CD14-positive monocyte (primary cell): ENCODE measurements at places on chromosomes 11 and 22.
A peak's percentile ranks its signal among the peaks of the same experiment; 100 is the strongest.

GRCh38 chr11:83826078-83826477, 539.9 kb upstream of the CCDC90B start:
- DNase-seq, result no peak

DNA sequence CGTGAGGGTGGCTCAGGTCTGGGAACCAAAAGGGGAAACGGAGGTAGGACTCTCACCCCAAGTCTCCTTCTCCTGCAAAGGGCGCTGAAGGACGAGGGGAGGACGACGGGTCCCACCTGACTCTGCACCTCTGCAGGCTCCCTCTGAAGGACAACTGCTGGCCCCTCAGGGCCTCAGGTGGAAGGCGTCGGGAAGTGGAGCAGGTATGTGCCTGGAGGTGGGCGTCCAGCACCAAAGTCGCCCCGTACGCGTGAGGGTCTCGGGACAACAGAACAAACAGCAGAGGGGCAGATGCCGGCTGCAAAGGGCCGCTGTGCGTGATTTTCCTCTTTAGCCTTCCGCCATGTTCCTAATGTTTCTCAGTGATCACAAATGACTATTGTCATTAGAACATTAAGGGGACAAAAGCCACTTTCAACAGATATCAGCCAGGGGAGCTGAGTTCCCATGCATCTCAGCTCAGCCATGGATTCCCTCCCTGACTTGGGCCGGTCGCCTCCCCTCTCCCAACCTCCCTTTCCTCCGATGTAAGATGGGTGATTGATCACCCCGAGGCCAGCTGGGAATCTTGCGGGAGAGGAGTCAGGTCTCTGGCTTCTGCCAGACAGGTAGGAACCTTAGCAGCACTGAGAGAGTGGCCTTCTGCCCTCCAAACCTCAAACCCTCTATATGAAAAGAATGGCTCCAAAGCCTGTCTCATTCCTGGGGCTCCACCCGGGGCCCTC, 836 bp downstream of the SLC16A8 start:
- DNase-seq, result no peak

- DNase-seq, result no peak
Measured at GRCh38 chr11:62981743-62982142, 3.0 kb downstream of the SLC22A6 start.

- DNase-seq, result no peak
Measured at GRCh38 chr11:67282155-67282875, 6.8 kb upstream of the ANKRD13D start.

DNA sequence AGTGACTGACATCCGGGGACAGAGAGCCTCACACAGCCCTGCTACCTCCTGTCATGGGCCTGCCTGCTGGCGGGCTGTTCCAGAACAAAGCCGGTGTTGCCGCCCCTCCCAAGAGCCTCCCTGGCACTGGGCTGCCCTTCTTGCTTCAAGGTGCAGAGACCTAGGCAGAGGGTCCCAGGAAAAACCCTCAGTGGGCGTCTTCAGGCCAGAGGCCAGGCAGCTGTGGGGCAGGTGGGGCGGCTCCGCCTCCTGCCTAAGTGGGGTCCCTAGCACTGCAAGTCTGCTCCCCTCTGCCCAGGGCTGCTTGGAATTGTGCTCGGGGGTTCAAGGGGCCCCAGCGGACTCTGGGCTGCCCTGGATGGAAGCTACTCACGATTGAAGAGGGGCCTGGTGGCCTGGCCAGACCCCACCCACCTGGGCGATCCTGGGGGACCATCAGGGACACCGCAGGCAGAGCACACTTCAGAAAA, 20.4 kb upstream of the GNB1L start:
- DNase-seq, result no peak

DNA sequence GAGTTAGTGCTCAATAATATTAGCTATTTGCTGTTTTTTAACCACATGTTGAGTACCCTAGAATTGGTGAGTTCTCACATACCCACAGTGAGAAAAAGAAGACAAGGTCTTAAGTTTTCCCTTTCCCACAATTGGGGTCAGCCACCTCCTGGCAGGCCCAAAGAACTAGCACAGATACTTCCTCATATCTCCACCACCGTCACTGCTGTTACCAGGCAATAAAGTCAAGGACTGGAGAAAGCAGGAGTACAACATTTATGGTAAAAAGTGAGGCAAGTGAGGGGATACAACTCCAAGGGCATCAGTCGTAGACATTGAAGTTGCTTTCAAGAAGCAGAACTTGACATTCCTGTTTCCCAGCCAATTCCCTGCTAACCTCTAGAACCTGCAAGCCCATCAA, 19.6 kb downstream of the ELP4 start:
- no peak for DNase-seq

- no peak for DNase-seq
Measured at GRCh38 chr11:32168924-32169323, 78.0 kb downstream of the RCN1 start.

DNA sequence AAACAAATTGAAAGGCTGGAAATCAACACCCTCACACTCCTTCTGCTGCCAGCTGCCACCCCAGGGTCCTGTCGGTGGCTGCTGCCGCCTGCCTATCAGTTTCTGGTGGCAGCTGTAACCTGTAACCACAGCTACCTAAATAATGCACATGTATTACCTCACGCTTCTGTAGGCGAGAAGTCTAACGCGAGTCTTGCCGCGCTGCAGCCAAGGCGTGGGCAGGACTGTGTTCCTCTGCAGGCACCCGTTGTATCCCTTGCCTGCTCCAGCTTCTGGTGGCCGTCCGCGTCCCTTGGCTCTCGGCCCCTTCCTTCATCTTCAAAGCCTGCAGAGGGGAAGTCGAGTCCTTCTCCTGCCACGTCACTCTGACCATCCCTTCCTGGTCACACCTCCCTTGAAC, 44.1 kb upstream of the GCAT start:
- no peak for DNase-seq

DNA sequence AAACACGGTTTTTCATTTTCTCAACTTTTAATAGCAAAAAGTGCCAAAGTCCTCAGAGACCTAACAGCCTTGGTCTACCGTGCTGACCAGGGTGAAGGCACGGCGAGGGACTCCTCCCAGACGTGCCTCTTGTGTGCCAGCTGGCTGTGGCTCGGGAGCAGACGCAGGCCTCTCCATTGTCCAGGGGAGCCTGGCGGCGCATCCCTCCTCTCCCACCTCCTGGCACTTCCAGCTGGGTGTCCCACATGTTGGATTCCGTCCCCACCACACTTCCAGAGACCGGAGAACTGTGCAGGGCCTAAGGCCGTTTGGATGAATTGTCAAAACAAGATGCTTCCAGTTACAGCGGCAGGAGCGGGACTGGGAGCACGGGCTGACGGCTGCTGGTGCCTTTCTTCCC, 11.6 kb downstream of the CDPF1 start:
- no peak for DNase-seq

GRCh38 chr11:74746868-74747267, 1.8 kb upstream of the RNF169 start:
- no peak for DNase-seq

DNA sequence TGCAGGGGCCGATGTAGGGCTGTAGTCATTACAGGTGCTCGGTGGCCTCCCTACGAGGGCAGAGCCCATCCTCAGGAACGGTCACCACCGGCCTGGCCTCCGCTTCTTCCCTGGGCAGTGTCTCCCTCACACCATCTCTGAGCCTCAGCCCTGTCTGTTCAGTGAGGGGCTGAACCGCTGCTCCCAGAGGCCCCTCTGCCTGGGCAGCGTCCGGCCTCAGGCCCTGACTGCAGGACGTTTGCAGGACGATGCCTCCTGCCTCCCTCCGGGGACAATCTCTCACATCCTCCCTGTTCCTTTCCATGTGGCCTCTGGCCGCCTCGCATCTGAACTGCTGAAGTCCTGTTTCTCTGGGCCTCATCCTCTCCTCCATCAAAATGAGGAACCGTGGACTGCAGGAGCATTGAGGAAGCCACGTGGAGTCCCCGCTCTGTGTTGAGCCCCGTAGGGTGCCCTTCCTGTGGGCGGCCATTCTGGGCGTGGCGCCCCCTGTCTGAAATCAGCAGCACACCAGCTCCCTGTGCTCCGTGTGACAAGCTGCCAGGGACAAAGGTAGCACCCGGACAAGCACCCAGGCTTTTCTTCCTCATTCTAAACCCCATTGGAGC, 933.5 kb downstream of the BRD1 start:
- no peak for DNase-seq

DNA sequence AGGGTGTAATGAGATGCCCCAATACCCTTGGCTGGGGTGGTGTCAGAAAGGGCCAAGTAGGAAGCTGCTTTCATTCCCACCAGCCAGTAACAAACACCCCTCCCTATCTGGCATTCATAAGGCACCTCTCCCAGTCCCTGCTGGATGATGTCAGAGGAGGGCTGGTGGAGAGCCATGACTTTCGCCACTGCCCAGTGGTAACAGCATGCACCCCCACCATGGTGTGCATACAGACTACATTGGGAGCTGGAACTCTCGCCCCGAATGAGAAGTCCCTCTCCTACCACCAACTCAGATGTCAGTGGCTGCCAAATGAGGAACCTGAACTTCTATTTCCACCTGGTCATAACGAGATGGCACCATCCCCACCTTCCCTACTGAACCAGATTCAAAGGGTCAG, 73.3 kb downstream of the SGSM3 start:
- DNase-seq, result peak; percentile 82

GRCh38 chr11:3165152-3165705, at the start of gene OSBPL5:
Gene OSBPL5 (minus strand): TSS chr11:3165310. CDS start chr11:3129148, 36,162 bp downstream.
- DNase-seq, result peak; percentile 34
